ENCODE measurements at places on chromosomes 7 and 10. TPM values are rescaled to one million over a fixed set of nuclear protein-coding genes. Genes with fewer than 3 reads are reported as not detected.
A peak's percentile ranks its signal among the peaks of the same experiment; 100 is the strongest.

DNA sequence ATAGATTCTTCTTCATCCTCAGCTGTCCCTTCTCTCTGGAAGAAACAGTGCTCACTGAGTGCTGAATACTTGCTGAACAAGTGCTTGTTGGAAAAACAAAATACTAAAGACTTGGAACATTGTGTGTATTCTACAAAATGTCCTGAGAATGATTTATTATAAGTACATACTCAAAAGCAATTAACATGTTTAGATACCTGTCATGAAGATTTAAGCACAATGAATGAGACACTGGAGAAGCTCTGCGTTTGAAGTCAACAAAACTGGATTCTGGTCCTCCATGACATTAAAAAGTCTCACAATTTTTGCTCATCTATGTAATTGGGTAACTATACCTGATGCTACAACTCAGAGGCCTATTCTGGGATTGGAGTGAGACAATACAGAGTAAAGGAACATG, 34.8 kb upstream of the LAMB1 start:
- DNase-seq: no peak

DNA sequence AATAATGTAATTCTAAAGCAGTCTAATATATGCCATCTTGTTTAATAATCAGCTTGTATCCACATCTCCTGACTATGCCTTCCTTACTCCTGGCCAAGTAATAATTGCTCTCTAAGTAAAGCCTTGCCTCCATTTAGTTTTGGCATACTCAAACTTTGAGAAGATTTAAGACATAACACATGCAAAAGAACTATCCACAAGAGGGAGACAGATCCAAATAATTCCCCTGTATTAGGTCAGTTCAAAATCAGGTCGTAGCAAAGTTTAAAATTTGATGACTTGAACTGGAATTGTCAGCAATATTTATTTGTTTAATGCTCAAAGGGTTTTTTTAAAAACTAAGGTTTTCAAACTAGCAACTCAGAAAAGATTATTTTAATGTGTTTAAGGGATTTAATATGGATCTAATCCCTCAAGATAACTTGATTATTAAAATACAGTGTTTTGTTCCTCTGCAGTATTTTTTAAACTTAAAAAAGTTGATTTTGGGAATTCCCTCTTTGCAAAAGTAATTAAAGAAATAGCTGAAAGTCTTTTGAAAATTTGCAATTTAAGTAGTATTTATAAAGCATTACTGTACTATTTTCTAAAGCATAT, 95.3 kb downstream of the HDAC9 start:
- peak; percentile 34 for DNase-seq

- no peak for DNase-seq
Measured at GRCh38 chr7:159061674-159062212, 82.9 kb downstream of the VIPR2 start.

- DNase-seq: no peak
Measured at GRCh38 chr10:20446561-20447193, 450.4 kb downstream of the NEBL start.

DNA sequence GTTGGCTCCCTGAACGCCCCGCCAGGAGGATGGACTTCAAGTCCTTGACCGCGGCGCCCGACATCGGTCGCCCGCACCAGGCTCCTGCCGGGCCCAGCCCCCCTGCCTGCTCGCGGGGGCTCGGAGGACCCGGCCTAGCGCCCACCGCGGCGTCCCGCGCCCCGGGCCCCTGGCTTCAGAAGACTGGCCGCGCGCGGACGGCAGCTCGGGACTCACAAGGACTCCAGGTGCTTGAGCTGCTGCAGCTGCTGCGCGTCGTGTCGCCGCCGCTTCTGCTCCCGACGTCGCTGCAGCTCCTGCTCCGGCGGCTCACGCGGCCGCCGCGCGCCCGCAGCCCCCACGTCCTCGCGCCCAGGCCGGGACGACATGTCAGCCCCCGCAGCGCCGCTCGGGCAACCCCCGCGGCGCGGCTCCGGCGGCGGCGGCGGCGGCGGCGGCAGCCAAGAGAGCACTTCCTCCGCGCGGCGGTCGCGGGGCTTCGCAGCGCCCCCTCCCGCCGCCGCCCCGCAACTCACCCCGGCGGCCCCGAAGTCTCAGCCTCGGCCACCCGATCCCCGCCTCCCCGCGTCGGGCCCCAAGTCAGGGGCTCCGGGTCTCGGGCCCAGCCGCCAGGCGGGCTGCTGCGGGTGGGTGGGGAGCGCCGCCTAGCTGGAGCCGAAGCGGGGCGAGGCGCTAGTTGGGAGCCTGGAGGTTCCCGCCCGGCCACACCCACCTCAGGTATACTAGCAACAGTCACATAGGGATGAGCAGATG, at the start of gene RP9:
Gene RP9 (minus strand): TSS at position 400 of the 753 bp plus-strand sequence. CDS start 32 bp downstream, at position 368.
- DNase-seq: peak; percentile 77

VAX1 gene
- polyA plus RNA-seq: not detected

SPDYE5 gene
- polyA plus RNA-seq: 5.7 TPM
